ENCODE measurements at places on chromosomes 11 and 22. TPM values are rescaled to one million over a fixed set of nuclear protein-coding genes. Genes with fewer than 3 reads are reported as not detected.

DNA sequence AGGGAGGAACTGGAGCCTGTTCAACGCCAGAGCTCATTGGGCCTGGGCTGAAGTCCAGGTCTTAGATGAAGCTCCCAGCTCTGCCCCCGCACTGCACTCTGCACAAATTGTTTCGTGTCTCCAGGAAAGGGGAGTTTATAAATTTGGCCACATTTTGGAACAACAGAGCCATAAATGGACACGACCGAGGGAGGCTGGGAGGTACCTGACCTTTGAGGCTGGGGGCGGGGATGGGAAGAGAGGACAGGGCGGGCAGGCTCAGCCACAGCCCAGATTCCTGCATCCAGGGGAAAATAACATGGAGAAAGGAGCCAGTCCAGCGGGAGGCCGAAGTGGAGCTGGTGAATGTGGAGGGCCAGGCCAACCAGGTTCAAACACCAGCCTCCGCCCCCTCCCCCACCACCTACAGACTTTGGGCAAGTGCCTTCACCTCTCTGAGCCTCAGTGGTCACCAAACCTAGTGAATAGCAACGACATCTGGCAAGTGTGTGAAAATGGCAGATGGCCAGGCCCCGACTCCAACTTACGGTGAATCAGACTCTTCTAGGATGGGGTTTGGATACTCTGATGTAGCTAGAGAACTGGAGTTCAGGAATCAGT is 36.8 kb upstream of the SMTN start:
- no peak for DNase-seq

- no peak for DNase-seq
Measured at GRCh38 chr22:48926643-48927042, 901.0 kb downstream of the BRD1 start.

GRCh38 chr11:108025387-108026080 is 16.8 kb downstream of the CUL5 start:
- DNase-seq = peak; percentile 41

DNA sequence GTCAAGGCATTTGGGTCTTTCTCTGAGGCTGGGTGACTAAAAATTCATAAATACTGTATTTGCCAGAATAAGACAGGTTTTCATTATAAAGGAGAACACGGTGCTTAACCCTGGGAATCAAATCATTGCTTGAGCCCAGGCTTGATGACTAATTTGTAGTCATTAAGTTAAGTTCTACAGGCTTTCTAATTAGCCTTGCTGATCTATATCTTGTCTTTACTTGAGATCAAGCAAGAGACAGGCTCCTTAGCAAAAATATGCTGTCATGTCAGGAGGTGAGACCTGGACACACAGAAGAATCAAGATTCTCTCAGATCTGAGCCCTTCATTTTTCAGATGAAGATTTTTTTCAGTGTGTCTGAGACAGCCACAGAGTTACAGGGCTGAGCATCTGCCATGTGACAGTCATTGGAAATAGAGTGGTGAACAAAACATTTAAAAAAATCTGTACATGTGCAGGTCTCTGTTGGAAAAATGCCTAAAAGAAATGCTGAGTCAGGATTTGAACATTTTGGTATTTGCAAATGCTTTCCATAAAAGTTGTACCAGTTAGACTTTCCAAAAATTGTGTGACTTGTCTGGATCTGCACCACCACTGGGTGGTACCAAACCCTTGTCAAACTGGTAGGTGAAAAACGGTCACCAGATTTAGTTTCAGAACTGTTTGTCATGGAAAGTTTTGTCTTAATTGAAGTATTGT is 14.6 kb downstream of the ACAT1 start:
- peak; percentile 65 for DNase-seq

DNA sequence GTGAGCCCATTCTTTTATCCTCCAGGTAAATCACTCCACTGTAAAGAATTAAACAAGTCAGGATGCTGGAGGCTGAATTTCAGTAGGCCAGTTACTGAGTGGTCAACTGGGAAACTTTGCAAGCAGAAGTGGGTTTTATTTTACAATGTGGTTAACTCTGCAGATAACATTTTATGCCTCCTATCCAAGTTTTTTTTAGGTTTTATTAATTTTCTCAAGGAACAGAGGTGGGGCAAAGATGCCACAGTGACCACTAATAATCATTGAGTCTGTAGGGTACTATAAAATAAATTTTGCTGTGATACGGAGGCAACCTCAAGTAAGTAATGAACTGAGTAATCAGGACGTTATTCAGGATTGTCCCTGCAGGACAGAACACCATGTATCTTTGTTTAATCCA is 599.9 kb downstream of the METTL15 start:
- no peak for DNase-seq

The PGA5 gene
- not detected for total RNA-seq

The KIRREL3 gene
- not detected for total RNA-seq

The CFAP300 gene
- not detected for total RNA-seq

DNA sequence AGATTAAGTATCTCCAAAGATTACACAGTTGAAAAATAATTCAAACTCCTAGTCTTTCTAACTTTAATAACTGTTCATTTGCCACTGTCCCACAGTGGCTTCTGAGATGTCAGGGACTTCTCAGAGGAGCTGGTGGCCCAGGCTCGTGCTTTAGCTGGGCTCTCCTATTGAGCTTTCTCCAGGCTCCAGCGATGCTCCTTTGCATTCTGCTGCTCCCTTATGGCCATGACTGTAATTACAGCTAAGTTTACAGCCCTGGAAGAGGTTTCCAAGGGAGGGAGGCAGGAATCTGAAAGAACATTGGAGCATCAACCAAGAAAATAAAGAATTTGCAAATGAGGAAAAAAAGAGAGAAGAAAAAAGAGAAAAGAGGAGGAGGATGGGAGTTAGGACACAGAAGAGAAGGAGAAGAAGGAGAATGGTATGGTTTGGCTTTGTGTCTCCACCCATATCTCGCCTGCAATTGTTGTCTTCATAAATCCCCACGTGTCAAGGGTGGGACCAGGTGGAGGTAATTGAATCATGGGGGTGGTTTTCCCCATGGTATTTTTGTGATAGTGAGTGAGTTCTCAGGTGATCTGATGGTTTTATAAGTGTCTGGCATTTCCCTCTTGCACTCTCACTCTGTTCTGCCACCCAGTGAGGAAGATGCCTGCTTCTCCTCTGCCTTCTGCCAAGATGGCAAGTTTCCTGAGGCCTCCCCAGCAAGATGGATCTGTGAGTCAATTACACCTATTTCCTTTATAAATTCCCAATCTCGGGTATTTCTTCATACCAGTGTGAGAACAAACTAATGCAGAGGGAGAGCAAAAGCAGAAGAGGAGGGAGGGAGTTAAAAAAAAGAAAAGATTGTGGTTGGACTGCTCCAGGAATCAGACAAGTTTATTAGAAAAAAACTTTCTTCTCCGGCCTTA is 857.0 kb downstream of the KCNA4 start:
- DNase-seq = peak; percentile 2

The PTPRCAP gene
- total RNA-seq = 114 TPM

DNA sequence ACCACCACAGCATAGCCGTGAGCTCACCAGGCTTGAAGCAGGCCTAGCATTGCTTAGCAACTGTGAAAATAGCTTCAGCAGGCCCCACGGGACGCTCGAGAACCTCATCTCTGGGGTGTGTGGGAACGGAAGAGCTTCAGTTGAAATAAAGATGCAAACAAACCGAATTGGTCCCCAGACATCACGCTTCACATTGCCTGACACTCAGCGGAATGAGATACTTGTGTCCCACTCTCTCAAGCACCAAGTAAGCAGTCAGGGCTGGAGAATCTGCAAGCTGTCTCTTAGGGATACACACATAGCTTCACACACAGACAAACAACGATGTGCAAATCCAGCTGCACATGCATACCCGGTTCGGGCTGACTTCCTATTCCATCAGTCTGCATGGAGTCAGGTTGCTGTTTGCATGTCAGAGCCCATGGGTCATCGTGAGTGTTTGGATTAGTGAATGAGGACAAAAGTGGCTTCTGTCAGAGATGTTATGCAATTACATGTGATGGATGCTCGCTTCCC is 205.7 kb downstream of the SNX19 start:
- DNase-seq = no peak

DNA sequence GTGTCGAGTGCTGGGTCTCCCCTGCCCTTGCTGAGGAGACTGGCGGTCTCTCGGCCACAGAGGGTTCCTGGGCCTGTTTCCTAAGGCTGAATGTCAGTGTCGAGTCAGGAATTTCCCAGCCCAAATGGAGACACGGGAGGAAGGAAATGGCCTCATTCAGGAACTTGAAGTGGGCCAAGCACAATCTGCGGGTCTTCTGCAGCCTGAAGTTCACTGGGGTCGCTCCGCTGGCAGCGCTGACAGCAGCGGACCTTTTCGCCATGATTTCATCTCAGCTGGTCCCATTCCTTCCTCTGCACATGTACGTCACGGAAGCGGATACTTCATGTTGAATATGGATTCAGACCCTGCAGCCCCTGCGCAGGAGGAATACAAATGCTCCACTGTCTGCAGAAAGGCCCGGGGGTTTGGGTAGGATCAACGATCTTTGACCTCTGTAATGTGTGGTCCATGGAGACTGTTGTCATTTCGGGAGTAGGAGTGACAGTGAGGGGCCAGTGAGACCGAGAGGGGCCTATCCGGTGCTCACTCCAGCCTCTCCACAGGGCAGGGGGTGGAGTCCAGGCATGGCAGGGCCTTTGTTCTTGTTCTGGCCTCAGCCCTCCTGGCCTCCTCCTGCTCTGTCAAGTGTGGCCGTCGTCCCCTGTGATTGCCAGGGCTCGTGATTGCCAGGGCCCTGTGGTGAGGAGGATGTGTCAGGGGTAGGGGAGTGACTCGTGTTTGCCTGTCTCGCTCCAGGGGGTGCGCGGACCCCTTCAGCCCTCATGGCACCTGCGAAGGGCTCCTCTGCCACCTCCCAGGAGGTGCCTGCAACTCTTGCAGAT is 402.3 kb downstream of the TBC1D22A start:
- no peak for DNase-seq

The SCGB1A1 gene
- not detected for total RNA-seq

- no peak for DNase-seq
Measured at GRCh38 chr11:128052912-128053641, 534.3 kb downstream of the ETS1 start.

- peak; percentile 88 for DNase-seq
Measured at GRCh38 chr11:118002541-118003423, 16.6 kb downstream of the IL10RA start.

- DNase-seq = peak; percentile 26
Measured at GRCh38 chr11:88359541-88359940, 22.0 kb upstream of the CTSC start.

- DNase-seq = no peak
Measured at GRCh38 chr11:106271686-106272085, 194.2 kb downstream of the AASDHPPT start.

DNA sequence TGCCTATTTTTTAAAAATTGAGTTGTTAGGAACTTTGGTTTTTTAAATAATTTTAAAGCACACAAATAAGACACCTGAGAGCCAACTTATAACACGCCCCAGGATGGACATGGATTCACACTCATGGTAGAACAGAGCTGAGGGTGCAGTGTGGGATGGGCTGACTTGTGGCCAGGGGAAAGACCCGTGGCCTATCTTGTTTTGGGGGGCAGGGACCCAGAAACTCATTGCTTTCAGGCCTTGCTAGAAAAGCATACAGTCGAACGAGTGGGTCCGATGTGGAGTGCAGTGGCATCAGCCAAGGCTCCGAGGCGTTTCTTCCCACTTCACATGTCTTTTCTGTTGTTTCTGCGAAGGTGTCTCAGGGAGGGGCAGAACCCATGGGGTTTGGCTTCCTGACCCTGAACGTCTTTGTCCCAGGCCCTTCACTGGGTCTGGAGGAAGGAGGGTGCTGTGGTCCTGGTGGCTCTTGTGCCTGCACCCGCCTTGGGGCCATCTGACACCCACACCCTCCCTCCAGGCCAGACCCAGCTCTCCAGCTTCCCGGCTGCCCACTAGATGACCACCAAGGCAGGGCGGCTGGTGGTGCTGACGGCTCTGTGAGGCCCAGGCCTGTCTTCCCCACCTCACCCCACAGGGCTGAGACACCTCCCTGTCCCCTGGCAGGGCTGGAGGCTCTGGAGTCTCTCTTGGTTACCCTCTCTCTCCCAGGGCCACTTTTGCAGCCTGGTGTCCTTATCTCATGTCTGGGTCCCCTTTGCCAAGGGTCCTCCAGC is 120.8 kb downstream of the KCNQ1 start:
- DNase-seq = no peak

- no peak for DNase-seq
Measured at GRCh38 chr11:61121192-61121831, 19.0 kb downstream of the CD5 start.
